ENCODE measurements at places on chromosomes 13 and 19.

DNA sequence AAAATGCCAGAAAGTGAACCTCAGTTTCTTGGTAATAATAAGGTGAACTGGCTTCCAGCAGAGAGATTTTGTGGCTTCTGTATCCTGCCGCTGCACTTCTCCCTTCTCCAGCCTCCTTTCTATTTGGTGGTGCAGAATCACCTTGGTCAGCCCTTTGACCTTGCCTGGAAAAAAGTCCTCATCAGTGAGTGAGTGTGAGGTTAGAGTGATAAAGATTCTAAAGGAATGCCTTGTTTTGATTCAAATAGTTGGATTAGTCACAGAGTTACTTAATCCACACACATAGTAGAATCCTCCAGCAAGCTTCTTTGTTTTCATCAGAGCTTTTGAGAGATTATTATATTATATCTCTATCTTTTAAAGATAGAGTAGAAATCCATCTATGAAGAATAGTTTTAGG, 140.9 kb downstream of the KCNRG start:
- DNase-seq, result no peak

GRCh38 chr13:103104340-103104739, 38.1 kb upstream of the SLC10A2 start:
- no peak for DNase-seq

DNA sequence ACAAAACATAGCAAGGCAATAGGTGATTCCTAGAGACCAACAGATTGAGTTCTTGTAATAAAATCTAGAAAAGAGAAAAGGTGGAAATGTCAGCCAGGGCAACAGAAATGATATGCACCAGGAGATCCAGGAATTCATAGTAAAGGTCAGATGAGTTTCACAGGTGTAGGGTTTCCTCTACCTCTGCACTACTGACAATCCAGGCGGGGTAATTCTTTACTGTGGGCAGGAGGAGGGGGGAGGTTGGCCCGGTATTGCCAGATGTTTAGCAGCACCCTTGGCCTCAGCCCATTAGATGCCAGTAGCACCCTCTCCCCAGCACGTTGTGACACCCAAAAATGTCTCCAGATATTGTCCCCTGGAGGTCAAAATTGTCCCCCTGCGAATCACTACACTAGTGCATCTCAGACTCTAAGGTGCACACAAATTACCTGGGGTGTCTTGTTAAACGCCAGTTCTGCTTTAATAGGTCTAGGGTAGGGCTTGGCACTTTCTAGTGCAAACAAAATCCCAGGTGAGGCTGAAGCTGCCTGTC, 3.5 kb upstream of the UBAC2 start:
- no peak for DNase-seq

DNA sequence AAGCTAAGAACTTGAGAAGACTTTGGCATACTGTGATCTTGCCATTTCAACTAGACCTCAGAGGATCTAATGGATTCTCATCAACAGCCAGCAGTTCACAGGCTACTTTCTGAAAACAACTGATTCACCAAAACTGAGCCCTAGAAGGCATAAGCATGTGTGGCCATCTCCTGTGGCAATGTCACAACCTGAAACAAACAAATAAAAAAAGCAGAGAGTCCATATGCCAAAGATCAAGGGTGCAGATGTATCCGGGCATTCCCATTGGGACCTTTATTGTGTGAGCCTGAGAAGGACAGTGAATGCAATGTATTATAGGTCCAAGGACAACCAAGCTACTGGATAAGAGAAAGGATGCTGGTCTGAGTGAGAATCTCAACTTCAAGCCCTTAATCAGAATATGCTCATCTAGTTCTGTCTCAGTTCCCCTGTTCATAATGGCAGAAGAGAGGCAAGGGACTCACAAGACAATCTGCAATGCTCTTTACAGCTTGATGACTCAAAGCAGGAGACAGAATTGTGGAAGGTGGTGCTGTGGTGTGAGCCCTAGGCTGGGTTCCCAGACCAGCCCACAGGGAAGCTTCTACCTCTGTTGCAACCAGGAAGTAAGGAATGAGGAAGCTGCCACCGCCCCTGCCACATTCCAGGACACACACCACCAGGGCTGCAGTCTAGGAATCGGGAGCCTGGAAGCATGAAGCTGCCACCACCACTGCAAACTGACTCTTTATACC, 133.7 kb downstream of the RAP2A start:
- no peak for DNase-seq

GRCh38 chr19:58556622-58557220, 1.7 kb downstream of the UBE2M start:
- DNase-seq, result no peak

- DNase-seq, result no peak
Observed at GRCh38 chr19:49863254-49863934, 4.0 kb downstream of the PNKP start.

DNA sequence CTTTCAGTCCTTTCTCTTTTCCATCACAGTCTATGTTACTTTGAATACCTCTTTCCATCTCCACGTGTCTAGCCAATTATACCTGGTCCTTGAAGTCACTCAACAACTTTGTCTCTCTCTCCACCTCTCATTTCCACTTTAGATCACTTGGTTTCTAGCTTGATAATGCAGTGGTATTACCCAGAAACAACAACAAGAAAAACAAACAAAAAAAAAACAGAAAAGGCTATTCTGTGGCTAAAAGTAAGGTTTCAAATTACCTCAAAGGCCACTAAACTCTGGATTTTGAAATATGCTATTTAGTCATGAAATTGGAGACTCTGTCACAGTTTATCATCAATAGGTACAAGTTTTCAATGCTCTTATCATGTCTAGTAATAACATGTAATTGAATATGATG, 184.8 kb downstream of the PCDH9 start:
- DNase-seq, result no peak

DNA sequence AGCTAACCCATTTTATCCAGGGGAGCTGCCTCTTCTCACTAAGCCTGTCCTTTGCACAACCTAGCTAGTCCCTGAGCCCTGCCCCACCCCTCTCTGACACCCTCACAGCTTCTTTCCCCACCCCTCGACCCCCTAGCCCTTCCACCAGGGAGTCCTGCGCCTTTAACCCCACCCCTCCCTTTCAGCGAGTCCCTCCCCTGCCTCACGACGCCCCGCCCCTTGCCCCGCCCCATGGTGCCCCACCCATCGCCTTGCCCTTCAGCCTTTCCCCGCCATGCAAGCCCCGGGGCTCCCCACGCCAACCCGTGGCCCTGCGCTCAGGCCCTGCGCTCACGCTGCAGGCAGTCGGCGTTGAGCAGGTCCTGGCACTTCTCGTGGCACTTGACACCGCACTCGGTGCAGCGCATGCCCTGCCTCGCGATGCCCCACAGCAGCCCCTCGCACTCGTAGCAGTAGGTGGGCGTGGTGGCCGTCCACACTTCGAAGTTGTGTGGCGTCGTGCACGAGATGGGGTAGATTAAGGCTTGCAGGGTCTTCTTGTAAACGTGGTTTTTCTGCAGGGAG, 40.0 kb downstream of the UNC13A start:
- DNase-seq, result no peak
